Cardiac septum (tissue), 1 donor: ENCODE measurements at places on chromosomes 2 and 18. TPM values are rescaled to one million over a fixed set of nuclear protein-coding genes. Genes with fewer than 3 reads are reported as not detected.

RAPGEF4 gene
- 12.6 TPM for total RNA-seq

GRCh38 chr2:10444463-10444862 lies 3.7 kb downstream of the ODC1 start:
- no peak for DNase-seq

BABAM2 gene
- 63.4 TPM for total RNA-seq

DNA sequence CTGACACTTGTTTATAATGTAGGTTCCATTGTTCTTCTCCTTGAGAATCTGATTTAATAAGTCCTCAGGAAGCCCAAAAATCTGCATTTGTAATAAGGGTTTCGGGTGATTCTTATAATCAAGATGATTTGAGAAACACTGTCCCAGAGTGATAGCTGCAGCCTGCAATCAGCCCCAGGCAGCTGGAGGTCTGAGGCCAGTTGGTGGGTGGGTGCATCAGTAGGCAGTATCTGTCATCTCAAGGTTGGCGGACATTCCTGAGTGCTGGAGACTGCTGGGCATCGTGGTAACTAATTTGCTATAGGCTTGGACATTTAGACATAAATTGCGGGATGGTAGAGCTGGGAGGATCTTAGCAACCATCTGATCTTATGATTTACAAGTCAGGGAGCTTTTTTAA lies 2.7 kb upstream of the IL18RAP start:
- no peak for DNase-seq

GRCh38 chr2:98517636-98518035 lies 73.0 kb downstream of the INPP4A start:
- DNase-seq: no peak

DNA sequence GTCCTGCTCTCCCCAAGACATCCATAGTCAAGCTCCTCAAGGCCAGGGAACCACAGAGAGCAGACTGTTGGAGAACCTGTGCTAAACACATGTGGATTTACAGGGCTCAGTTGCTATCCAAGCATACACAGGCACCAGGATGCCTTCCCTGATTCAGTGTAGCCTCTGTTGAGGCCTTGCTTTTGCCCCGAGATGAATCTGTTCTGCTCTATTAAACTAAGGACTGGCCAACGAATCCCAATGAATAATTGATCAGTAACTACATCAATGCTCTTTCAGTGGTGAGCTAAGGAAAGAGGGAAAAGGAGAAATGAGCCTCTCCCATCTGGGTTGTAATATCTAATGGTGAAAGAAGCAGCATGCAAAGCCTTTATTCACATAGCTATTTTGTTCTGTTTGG lies 58.7 kb upstream of the SPTBN1 start:
- no peak for DNase-seq

DNA sequence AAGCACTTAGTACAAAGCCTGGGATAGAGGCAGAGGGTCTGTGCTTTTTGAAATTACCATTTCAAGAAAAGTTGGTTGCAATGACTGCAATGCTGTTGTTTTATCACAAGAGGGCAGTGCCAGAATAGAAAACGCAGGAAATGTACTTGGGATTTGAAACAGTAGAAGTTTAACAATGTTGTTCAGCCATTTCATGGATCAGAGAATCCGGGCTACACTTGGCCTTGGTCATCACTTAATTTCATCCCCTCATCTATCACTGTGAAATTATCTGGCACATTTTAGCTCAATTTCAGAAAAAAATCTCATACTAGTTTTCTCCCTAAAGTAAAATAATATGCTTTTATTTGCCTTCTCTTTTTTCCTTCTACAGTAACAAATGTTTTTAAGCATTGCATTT lies 70.8 kb downstream of the RAPGEF4 start:
- no peak for DNase-seq

RSAD2 gene
- 4.6 TPM for total RNA-seq

DNA sequence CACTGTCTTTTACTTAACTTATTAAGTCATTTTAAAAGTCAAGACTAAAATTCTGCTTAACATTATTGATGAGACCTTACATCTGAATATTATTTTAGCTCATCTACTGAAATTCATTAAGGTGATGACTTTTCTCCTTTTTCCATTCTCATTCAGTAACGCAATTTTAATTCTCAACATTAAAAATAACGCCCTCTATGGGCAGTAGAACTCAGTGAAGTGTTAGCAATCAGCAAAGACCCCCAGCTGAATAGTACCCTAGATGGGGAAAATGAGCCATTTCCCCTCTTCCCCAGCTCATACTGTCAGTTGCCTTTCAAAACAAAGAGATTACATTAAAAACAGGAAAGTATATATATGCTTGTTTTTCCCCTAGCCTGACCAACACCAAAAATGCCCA lies 203.3 kb downstream of the NR4A2 start:
- DNase-seq: no peak

GRCh38 chr2:24026233-24026632 lies 16.3 kb downstream of the MFSD2B start:
- DNase-seq: no peak

TNS1 gene
- 870 TPM for total RNA-seq

UGT1A9 gene
- not detected for total RNA-seq

DNA sequence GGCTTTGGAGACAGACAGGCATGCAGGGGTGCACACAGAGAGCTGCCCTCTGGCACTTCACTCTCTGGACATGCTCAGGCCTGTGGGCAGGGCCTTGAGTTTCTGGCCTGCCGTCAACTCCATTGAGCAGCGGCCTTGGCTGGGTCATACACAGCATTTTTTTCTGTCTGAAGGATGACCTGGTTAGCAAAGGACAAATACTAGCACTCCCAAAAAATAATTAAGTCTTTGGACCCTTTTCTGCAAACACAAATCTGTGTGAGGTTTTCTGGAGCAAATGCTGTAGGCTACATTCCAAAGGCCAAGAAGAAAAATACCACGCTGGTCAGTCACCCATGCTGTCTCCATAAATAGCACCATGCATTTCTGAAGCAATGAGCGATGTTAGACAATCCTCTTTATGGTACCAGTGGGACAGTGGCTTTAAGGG lies 124.7 kb upstream of the CTAGE1 start:
- no peak for DNase-seq

- no peak for DNase-seq
These were observed 73.6 kb upstream of the ZNF804A start for GRCh38 chr2:184524551-184525382.

DNA sequence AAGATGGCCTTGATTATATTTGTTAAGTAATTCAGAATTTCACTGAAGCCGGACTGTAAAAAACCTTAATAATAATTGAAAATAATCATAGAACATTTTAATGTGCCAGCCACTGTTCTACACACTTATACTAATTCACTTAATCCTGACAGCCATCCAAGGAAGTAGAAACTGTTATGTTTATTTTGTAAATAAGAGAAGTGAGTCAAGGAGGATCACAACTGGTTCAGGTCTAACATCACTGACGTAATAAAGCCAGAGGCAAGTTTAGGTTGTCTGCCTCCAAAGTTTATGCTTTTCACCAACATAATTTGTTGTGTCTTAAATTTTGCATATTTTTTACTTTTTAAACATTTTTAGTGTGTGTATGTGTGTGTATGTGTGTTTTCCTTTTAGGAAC lies 436.1 kb downstream of the LRRTM4 start:
- no peak for DNase-seq

DNA sequence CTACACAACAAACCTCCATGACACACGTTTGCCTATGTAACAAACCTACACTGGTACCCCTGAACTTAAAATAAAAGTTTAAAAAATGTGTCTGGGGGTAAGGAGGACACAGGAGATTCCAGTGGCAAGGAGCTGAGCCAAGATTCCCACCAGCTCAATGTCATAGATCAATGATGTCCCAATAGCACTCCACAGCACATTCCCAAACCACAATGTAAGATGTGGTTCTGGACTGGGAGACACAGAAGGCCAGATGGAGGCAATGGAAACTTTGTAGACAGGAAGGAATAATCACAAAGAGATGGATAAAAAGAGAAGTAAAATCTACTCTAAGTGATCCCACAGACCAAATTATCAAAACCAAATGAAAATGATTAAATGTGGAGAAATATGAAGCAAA lies 312.4 kb upstream of the SOX11 start:
- DNase-seq: no peak

SKOR2 gene
- total RNA-seq: not detected

SIGLEC15 gene
- not detected for total RNA-seq

CD28 gene
- total RNA-seq: 1.3 TPM
